Prostate gland (tissue), 2 donors: ENCODE measurements at places on chromosomes 5 and 9. TPM values are rescaled to one million over a fixed set of nuclear protein-coding genes. Genes with fewer than 3 reads are reported as not detected.

The NSUN2 gene
- total RNA-seq: 40.8 TPM

The DOCK2 gene
- 2.5 TPM for total RNA-seq

The CXXC5 gene
- 47.4 TPM for total RNA-seq

The WASHC1 gene
- 7.8 TPM for total RNA-seq

The BTNL8 gene
- 0.14 TPM for total RNA-seq

The LVRN gene
- not detected for total RNA-seq

The FAM151B gene
- total RNA-seq: 3.3 TPM

The YIPF5 gene
- 34.4 TPM for total RNA-seq

The SOX30 gene
- total RNA-seq: not detected

DNA sequence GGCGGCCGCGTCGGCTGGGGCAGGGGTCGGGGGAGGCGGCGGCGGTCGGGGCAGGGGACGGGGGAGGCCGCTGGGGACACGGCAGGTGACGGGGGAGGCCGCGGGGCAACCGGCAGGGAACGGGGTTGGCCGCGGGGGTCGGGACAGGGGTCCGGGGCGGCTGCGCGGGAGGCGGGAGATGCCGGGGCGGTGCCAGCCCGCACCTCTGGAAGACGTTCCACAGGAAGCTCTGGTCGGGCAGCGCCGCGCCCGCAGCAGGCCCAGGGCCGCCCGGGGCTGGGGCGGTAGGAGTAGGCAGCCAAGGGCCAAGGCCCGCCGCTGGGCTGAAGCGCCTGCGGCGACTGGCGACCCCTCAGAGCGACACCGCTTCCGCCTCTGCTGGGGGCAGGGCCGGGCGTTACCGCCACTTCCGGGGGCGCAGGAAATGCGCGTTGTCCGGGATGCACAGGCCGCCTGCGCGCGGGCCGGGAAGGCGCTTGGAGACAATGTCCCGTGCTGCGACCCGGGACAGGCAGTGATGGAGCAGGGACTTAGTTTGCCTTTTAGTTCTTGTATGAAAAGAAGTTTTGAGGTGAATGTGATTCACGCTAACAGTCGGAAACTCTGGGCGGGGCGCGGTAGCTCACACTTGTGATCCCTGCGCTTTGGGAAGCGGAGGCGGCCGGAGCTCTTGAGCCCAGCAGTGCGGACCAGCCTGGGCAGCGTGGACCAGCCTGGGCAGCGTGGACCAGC is 110.0 kb upstream of the LPCAT1 start:
- no peaks in the 10 kb centered on the region for H3K4me1 ChIP-seq
- peak overlapping the region; percentile 74 for H3K4me3 ChIP-seq
- H3K27me3 ChIP-seq: no peaks in the 10 kb centered on the region

GRCh38 chr5:37886242-37886905 is 46.5 kb upstream of the GDNF start:
- no peak overlapping the region for H3K4me3 ChIP-seq
- H3K4me1 ChIP-seq: no peaks in the 10 kb centered on the region
- DNase-seq: no peak
- no peak overlapping the region for H3K27ac ChIP-seq
- no peaks in the 10 kb centered on the region for H3K36me3 ChIP-seq

DNA sequence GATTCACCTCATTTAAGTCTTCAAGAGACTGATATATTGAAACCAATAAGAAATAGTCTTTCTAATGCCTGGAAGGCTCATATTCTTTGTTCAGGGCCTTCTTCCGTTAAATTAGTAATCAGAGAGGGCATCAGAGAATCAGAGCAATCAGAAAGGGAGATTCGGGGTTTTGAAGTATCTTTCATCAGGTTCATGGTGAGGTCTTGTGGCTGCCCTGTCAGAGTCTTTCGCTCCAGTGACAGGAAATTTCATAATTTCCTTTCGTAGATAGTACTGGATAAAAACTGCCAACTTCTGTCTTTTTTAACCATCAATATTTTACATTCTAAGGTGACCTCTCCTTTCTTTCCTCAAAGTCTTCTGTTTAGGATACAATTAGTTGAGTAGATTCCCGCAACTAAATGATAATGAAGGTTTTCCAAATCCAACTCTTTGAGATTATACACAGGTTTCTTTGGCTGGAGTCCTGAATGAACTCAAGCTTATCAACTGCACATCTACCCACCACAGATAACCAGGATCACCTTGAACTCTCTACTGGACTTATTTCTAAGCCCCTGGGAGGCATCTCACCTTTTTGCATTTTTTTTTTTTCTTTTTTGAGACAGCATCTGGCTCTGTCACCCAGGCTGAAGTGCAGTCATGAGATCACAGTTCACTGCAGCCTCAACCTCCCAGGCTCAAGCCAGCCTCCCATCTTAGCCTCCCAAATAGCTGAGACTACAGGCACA is 5.5 kb downstream of the IL31RA start:
- no peaks in the 10 kb centered on the region for H3K36me3 ChIP-seq
- H3K27me3 ChIP-seq: no peaks in the 10 kb centered on the region
- no peaks in the 10 kb centered on the region for H3K4me1 ChIP-seq
- DNase-seq: no peak
- no peak overlapping the region for H3K4me3 ChIP-seq

GRCh38 chr5:169197343-169197742 is 103.6 kb downstream of the SLIT3 start:
- H3K27me3 ChIP-seq: no peaks in the 10 kb centered on the region
- peak; percentile 36 for DNase-seq
- no peaks in the 10 kb centered on the region for H3K36me3 ChIP-seq
- H3K4me3 ChIP-seq: no peak overlapping the region

- H3K4me3 ChIP-seq: no peak overlapping the region
- no peak for DNase-seq
- no peaks in the 10 kb centered on the region for H3K27me3 ChIP-seq
- no peaks in the 10 kb centered on the region for H3K36me3 ChIP-seq
- H3K4me1 ChIP-seq: no peaks in the 10 kb centered on the region
Measured at GRCh38 chr9:26770821-26771220, 121.8 kb downstream of the CAAP1 start.

GRCh38 chr5:174312270-174312617 is 266.7 kb downstream of the NSG2 start:
- H3K4me1 ChIP-seq: peaks cover 3% of the 10 kb centered on the region
- DNase-seq: no peak
- no peaks in the 10 kb centered on the region for H3K36me3 ChIP-seq
- peaks cover 6% of the 10 kb centered on the region for H3K27me3 ChIP-seq

- no peak for DNase-seq
- no peak overlapping the region for H3K27ac ChIP-seq
- no peaks in the 10 kb centered on the region for H3K4me1 ChIP-seq
- H3K27me3 ChIP-seq: no peaks in the 10 kb centered on the region
Measured at GRCh38 chr5:7053125-7053524, 339.9 kb downstream of the TENT4A start.

DNA sequence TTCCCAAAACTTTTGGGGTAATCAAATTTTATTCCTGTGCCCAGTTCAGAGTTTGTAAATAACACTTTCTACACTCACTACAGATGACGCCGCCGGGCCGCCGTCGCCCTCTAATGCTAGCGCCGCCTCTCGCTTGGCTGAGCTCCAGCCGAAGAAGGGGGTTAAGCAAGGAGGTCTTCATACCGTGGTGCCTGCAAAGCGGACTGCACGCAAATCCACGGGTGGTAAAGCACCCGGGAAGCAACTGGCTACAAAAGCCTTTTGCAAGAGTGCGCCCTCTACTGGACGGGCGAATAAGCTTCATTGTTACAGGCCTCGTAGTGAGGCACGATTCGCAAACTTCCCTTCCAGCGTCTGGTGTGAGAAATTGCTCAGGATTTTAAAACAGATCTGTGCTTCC is 280.4 kb downstream of the MEF2C start:
- no peaks in the 10 kb centered on the region for H3K27me3 ChIP-seq
- no peaks in the 10 kb centered on the region for H3K4me1 ChIP-seq
- no peaks in the 10 kb centered on the region for H3K36me3 ChIP-seq
- H3K27ac ChIP-seq: no peak overlapping the region
- H3K4me3 ChIP-seq: no peak overlapping the region

DNA sequence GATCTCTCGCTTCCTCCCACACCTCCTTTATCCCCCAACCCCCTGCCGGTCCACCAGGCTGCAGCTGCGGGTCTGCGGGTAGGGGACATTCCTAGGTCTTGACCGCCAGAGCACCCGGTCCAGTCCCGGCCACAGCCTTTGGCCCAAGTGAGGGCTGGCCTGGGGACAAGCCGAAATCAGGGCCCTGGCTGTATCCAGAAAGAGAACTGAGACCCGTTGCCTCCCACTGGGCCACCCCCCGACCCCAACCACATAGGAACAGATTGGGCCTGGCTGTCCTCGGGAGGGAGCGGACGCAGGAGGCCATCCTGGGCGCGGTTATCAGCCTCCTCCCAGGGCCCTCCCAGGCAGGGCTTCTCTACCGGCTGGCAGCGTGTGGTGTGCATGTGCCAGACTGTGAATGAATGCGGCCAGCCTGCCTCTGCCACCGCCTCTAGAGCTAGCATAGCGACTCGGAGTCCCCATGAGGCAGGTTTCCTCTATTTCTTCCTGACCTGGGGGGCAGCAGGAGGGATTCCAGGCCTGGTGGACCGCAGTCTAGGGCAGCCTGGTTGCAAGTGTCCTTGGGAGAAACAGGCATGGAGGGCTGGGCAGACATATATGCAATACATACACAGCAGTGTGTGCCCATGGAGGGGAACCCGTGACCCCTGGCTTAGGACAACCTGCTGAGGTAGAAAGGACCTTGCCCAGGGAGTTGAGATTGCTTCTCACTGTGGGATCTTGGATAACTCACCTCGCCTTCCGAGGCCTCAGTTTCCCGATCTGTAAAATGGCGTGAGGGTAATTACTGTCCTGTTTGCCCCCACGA is 1.2 kb downstream of the N4BP3 start:
- no peaks in the 10 kb centered on the region for H3K27me3 ChIP-seq
- H3K27ac ChIP-seq: no peak overlapping the region
- no peak for DNase-seq
- H3K36me3 ChIP-seq: no peaks in the 10 kb centered on the region
- H3K4me3 ChIP-seq: peak overlapping the region; percentile 48

GRCh38 chr5:132962429-132963021 is 909 bp downstream of the AFF4 start:
- peaks cover 4% of the 10 kb centered on the region for H3K4me1 ChIP-seq
- DNase-seq: peak; percentile 47
- no peaks in the 10 kb centered on the region for H3K36me3 ChIP-seq
- no peaks in the 10 kb centered on the region for H3K27me3 ChIP-seq
- H3K4me3 ChIP-seq: peak overlapping the region; percentile 91
- peak overlapping the region; percentile 100 for H3K27ac ChIP-seq

DNA sequence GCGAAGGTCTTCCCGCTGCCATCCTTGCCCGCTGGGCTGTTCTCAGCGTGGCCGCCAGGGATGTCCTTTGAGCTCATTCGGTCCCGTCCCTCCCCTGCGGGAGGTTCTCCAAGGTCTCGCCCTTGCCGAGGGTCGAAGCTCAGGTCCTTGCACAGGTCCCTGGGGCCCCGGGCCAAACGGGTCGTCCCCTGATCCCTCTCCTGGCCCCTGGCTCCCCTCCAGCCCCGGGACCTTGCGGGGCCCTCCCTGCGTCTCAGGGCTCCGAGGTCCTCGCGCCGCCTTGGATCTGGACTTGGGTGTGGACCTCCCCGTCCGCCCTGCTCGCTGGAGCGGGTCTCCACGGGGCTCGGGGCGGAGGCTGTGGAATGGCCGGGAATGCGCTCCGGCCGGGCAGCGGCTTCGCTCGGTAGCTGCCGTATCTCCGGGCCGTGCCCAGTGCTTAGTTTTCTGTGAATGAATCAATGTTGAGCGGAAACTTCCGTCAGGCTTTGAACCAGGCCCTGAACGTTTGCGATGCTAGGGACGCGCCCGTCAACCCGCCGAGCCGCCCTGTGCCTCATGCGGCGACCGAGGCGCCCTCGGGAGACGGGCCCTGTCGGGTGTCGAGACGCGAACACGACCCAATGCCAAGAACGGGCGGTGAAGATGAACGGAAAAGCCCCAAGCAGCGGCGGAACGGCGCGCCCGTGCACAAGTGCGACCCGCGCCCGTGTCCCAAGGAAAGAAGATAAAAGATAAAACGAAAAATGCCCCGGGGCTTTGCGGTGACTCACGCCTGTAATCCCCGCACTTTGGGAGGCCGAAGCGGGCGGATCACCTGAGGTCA is 780 bp downstream of the RNU6ATAC start:
- no peaks in the 10 kb centered on the region for H3K27me3 ChIP-seq
- H3K36me3 ChIP-seq: peaks cover 4% of the 10 kb centered on the region
- H3K27ac ChIP-seq: no peak overlapping the region
- H3K4me3 ChIP-seq: no peak overlapping the region
- no peaks in the 10 kb centered on the region for H3K4me1 ChIP-seq

DNA sequence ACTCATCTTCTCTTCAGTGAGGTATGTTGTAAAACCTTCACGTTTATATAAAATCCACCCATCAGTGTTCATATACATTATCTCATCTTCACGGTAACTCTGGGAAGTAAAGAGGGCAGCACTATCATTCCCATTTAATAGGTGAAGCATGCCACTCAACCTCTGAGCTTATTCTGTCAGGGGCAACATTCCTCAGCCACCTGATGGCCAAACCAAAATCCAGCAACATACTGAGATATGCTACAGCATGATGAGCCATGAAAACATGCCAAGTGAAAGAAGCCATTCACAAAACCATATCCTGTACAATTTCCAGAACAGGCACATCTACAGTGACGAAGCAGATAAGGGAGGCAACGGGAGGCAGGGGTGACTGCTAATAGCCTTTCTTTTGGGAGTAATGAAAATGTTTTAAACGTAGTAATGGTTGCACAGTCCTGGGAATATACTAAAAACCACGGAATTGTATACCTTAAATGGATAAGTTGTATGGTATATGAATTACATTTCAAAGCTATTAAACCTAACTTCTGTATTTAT is 167.4 kb downstream of the TSSK1B start:
- H3K27me3 ChIP-seq: no peaks in the 10 kb centered on the region
- no peaks in the 10 kb centered on the region for H3K36me3 ChIP-seq
- no peak for DNase-seq
- H3K4me3 ChIP-seq: no peak overlapping the region
- H3K4me1 ChIP-seq: no peaks in the 10 kb centered on the region

DNA sequence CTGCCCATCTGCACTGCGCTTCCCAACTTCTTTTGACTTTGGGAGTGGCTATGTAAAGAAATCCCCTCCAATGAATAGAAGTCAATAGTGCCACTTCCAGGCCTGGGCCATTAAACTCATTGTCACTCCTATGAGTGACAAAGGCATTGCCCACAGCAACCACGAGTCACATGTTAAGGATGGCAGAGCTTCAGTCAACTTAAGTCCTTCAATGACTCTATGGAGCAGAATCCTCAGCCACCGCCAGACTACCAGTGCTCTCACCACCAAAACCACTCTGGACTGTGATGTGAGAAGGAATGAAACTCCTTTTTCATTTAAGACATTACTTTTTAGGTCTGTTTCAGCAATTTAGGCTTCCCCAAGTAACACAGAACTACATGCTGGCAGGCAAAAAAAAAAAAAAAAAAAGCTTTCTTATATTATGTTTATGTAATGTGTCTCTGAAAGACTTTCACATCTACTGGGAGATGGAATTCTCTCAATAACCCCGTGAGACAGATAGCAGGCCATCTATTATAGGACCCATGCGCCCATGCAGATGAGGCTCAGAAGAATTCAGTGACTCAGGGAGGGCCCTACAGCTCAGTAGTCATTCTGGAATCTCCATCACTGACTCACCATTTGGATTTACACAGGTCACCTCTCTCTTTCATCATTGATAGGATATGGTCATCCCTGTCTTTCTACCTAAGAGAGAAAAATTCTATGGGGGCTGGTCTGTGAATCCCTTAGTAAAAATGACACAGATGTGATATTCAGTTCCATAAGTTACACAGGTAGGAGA is 180.5 kb downstream of the CEMIP2 start:
- H3K36me3 ChIP-seq: no peaks in the 10 kb centered on the region
- no peak overlapping the region for H3K27ac ChIP-seq
- no peak overlapping the region for H3K4me3 ChIP-seq
- no peaks in the 10 kb centered on the region for H3K27me3 ChIP-seq

- no peaks in the 10 kb centered on the region for H3K4me1 ChIP-seq
- H3K4me3 ChIP-seq: no peak overlapping the region
- no peak overlapping the region for H3K27ac ChIP-seq
- no peak for DNase-seq
- H3K36me3 ChIP-seq: no peaks in the 10 kb centered on the region
Measured at GRCh38 chr5:124627815-124628595, 118.4 kb downstream of the ZNF608 start.
